NCI-H2171 (cell line): ENCODE measurements at places on chromosomes 2 and 18.

DNA sequence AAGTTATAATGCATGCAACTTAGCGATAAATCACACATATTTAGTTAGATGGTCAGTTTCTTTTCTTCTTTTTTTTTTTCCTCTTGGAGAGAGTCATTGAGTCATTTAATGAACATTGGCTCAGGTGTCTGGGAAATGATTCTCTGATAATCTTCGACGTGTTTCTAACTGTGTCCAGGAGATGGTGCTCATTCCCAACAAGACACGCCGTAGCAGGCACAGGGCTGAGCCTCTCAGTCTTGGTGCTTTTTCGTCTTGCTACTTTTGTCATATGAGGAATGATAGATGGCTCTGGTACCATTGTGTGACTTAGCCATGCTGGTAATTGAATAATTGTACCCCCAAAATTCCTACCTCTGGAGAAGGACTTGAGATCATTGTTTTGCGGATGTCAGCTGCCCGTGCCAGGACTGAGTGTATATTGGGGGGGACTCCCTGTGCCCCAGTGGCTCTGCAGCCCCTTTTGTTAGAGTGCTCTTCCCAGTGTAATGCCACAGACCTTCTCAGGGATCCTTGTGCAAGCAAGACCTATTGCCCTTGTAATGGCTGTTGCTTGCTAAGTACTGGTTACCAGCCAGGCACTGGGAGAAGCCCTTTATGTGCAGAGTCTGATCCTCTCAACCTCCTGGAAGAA lies 107.6 kb upstream of the CYRIA start:
- peak; percentile 12 for DNase-seq

DNA sequence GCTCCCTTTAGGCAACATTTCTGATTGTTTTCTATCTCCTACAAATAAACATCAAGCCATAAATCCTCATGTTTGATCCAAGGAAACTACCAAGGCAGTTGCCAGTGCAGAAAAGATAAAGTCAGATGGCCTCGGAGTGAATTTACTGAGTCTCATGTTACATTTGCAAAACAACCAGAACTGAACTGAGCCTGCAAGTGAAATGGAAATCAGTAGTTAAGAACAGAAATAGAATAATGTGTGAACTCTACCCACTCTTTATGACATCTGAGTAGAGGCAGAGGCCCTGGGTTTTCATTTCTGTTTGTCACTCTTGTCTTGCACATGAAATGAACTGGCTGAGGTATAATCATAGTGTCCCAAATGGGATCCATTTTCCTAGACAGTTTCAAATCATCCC lies 20.4 kb upstream of the DAPL1 start:
- DNase-seq, result no peak

- no peak for DNase-seq
Measured at GRCh38 chr2:208049006-208049405, 23.7 kb upstream of the PLEKHM3 start.

GRCh38 chr2:16121231-16121985 lies 181.1 kb downstream of the MYCN start:
- no peak for DNase-seq

DNA sequence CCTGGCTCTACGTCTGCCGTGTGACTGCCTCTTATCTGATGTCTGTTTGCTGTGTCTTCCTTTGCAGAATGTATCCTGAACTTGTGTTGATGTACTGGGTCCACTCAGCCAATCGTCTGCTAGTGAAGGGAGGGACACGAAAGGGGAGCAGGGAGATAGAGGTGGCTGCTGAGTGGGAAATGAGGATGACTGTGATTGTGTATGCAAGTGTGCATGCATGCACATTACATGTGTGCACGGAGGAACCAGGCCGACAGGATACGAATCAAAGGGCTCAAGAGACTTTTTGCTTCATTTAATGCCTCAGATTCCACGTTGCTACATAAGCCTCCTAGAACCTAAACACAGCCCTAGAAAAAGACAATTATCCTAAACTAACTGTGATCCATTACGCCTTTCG lies 111.2 kb downstream of the TFCP2L1 start:
- DNase-seq, result no peak

DNA sequence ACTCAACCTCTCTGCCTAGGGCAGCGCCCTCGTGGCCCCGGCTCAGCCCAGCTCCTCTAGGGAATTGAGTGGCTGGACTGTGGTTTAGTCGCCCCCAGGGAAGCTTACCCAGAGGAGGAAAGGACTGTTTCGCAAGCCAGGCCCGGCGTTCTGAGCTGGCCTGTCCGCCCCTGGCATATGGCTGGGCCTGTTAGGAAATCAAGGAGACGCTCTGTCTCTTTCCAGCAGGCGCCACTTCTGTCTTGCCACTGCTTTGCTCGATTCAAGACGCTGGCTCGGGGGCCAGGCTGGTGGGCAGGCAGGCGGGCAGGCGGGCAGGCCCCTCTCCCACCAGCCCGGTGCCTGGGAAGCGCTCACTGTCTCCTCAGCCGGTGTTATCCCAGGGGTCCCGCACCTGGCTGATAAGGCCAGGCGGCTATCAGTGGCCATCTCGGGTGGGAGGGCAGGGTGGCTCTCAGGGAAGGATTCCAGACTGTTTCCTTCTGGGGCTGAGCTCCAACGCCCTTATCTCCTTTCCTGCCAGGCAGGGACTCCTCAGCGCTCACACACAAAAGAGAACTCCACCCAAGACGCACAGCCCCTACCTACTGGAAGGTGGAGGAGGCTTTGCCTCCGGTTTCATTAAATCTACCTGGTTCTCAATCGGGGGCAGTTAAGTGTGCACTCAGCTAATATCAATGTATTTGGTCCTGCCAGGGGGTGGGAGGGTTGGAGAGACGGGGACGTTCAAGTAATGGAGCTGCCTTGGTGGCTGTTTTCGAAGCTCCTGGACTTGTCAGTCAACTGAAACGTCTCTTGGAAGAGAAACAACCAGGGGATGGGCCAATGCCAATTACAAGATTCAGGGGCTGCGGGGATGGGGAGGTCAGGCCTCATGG lies 109.1 kb downstream of the SMAD7 start:
- no peak for DNase-seq

DNA sequence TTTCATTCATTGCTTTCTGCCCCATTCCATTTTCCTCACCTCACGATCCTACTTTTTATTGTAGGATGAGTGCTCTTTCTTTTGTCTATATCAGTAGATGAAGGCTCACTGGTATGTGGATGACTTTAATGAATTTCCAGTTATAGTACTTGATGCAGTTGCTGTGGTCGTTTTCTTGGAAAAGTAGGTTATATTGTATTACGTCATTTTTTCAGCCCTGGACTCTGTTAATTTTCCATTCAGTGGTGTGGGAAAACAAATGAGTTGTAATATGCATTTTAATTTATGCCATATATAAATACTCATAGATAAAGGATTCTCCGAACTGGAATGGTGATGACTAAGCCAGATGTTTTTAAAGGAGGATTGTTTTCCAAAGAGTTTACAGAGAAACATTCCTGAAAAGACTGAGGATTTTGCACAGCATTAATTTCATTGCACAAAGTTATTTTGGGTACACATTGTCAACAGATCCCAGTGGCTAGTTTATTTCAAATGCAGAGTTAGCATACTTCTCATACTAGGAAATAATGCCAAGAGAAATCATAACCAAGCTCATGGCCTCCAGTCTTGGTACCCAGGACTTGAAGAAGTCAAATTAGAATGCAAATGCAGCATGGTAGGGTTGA lies 189.7 kb downstream of the PAX3 start:
- no peak for DNase-seq

- DNase-seq, result no peak
Measured at GRCh38 chr18:5420906-5421305, 122.9 kb downstream of the EPB41L3 start.

- peak; percentile 31 for DNase-seq
Measured at GRCh38 chr18:2905854-2906703, 59.3 kb downstream of the EMILIN2 start.

DNA sequence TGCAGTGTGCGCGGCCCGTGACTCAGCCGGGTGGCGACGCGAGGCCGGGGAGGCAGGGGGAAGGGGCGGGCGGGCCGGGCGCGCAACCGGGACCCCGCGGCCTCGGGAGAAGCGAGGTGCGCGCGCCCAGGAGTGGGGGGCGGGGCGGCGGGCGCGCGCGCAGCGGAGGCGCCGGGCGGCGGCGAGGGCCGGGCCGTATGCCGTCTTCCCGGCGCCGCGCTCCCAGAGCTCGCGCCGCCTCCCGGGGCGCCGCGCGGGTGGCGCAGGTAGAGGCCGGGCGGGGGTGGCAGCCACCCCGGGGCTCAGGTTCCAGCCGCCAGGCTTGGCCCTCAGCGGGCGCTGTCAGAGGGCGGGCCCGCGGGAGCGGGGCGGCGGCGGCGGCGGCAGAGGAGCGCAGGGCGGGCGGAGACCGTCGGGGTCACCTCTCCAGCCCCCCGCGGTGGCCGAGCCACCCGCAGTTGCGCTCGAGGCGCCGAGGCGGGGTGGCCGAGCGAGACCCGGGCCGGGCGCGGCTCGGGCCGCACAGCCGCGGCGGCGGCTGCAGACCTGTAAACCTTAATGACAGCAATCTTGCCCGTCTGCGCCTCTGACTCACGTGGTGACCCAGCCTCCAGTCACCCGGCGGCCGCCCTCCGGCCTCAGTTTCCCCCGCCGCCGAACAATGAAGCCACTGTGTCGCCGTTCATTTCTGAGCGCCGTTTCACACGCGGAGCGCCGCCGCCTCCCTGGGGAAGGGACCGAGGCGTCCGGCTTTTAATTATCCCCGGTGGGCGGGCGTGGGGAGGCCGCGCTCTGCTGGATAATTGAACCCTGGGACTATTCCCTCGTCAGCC lies 25.3 kb upstream of the SMAD7 start:
- DNase-seq, result peak; percentile 78

DNA sequence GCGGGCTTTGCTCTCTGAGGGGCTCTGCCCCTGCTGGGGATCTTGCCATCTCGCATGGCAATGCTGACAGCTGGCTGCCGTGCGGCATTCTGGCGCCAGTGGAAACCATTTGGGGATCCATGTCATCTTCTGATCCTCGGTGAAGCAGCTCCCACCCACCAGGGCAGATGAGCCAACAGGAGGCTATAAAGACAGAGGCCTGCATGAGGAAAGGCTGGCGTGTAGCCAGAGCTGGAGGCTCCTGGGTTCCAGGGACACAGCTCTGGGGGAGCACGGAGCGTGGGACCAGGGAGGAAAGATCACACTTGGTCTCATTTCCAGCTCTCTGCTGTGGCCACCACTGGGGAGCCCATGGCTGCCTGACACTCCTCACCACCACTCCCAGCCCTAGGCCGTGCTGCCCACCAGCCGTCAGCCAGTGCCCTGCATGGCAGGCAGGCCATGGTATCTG lies 145.8 kb downstream of the ZFP36L2 start:
- no peak for DNase-seq

- no peak for DNase-seq
Measured at GRCh38 chr2:227115761-227116160, 48.2 kb downstream of the COL4A4 start.

- DNase-seq, result peak; percentile 49
Measured at GRCh38 chr2:158753641-158754611, 41.2 kb upstream of the DAPL1 start.

DNA sequence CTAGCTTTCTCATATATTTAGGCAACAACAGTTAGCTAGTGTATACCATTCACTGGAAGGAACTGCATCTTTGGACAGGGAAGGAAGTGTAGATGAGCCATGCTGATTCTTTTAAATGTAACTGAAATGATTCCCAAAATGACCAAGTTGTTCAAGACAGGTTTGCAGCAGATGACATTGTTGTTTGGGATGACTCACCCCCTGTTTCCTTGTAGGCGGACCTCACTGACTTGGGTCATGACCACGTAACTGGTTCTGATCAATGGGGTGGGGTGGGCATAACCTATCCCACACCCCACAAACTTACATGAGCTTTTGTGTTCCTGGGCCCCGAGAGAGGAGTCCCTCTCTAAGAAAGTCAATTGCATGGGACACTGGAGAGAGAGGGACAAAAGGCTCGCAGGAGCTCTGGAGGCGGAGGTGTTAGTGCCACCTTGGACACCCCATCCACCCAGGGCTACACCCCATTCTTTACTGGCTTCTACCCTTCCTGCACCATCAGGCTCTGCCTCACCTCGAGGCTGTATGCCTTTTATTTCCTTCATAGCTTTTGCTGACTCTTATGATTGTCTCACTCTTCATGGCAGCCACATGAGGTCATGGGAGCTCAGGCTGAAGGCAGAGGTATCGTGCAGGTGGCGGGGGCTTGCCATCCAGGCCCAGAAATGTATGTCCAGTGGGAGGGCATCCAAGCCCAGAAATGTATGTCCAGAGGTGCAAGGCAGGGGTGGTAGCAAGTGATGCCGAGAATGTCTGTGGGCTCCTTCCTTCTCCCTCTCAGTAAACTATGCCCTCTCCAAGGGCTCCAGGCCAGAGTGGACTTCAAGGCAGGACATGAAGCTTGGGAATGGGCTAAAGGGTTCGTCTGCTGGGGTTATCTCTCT lies 108.0 kb downstream of the TWIST2 start:
- DNase-seq, result no peak

DNA sequence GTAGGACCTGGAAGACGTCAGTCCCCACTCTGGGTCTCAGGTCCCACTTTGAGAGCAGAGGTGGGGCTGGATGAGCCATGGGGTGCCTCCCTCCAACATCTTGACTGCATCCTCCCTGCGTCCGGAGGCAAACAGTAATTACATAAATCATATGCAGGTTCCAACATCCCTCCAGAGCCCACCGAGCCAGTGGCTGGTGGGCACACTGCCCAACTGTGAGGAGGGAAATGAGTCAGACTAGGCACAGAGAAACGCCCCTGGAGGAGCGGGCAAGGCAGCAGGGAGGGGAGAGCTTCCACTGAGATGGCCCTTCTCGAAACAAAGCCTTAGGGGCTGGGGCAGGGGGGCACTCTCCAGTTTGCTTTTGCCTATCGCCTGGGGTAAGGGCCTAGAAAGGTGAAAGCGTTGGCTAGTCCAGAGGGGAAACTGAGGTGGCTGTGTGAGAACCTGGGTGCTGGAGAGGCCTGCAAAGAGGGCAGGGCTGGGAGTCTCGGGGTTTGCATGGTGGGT lies 168.2 kb upstream of the MYCN start:
- DNase-seq, result no peak

- DNase-seq, result no peak
Measured at GRCh38 chr18:45049578-45050319, 369.1 kb downstream of the SETBP1 start.

- DNase-seq, result peak; percentile 60
Measured at GRCh38 chr18:59514203-59514602, 155.1 kb upstream of the LMAN1 start.

DNA sequence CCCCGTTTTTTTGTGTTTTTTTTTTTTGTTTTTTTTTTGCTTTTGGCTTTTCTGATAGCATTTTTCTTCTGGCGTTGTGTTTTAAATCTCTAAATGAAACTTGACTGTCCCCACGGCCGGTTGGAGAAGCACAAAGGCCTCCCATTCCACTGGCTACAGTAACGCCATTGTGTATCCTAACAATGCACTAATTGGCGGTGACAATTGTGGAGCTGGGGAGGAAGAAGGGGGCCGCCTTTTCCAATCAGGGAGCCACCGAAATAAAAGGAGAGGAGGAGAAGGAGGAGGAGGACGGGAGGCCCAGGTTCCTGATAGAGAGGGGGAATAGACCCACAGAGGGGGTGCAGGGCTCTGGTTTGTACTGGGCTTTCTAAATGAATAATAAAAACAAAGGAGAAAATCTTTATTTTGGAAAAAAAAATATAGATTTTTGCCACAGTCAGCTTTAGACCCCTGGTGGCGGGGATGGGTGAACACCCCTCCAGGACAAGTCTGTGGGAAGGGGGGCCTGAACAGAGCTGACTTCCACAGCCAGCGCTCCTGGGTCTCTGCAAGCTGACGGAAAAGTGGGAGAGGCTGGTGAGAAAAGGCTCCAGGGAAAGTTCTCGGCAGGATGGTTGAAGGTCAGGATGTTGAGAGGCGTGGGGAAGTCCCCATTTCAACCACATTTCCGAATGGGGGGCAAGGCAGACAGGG lies 43.7 kb upstream of the FZD5 start:
- no peak for DNase-seq
